ENCODE measurements at places on chromosomes 2 and 18.

- no peak for DNase-seq
Observed at GRCh38 chr2:118823633-118824032, 23.8 kb downstream of the EN1 start.

DNA sequence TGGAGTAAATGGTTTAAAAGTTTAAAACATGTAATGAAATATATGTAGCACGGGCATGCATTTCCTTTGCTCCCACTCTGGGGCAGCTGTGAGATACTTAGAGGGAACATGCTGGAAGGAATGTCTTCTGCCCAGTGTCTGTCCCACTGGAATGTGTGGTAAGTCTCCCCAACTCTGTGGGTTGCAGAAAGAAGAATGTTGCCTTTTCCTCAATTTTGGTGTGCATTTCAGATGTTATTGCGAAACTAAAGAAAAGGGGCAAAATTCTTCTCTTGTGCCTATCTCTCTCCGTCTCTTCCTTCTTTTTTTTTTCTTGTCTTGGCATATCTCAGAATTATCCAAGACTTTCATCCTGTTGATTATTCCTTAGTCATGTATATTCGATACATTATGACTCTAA, 201.1 kb downstream of the SH3RF3 start:
- DNase-seq = peak; percentile 59

DNA sequence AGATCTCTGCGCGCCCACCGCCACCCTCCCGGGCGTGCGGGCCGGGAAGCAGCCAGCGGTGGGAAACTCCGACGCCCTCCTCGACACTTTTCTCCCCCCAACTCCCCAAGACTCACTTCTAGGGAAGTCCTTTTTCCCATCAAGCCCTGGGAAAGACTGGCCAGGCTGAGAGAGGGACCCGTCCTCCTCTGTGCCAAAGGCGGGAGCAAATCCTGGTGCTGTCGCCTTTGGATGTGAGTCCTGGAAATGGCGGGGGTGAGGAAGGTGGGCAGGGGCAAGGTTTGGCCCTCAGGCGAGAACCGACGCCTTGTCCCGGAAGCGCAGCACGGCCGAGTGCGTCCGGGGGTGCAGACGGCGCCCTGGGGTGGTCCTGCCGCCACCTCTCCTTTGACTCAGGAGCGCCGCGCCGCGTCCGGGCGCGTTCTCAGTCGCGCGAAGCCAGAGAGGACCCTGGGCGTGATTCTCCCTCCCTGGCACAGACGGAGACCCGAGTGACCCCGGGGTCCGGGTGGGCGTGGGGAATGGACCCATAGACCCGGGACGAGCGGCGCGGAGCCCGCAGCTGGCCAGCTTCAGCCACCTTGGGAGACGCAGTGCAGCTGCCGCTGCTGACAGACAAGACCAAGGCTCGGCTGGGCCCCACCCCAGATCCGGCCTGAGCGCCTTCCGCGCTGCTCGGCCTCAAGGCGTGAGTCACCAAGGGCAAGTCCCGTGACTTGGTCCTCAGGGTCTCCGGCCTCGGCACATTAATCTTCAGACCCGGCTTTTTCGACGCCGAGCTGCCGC, 3.5 kb upstream of the LBX2 start:
- peak; percentile 34 for DNase-seq

- DNase-seq = peak; percentile 10
Observed at GRCh38 chr18:67318651-67319050, 197.9 kb downstream of the DSEL start.

DNA sequence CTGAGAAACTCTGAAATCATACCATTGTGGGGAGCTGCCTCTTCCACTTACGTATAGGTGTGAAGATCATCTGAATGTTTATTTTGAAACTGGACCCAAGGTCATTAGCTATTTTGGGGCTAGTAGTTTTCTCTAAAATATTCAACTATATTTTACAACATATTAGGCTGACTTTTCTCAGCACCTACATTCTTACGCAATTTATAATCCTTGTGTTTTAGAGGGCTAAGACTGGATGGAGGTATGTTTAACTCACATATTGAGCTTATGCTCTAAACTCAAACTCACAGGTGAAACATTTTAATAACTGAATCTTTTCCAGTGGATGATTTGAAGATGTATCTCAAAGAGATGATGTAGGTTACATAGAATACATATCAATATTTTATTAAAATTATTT, 49.2 kb downstream of the EFEMP1 start:
- DNase-seq = no peak

GRCh38 chr2:20650393-20650876, 463 bp downstream of the HS1BP3 start:
- DNase-seq = no peak

DNA sequence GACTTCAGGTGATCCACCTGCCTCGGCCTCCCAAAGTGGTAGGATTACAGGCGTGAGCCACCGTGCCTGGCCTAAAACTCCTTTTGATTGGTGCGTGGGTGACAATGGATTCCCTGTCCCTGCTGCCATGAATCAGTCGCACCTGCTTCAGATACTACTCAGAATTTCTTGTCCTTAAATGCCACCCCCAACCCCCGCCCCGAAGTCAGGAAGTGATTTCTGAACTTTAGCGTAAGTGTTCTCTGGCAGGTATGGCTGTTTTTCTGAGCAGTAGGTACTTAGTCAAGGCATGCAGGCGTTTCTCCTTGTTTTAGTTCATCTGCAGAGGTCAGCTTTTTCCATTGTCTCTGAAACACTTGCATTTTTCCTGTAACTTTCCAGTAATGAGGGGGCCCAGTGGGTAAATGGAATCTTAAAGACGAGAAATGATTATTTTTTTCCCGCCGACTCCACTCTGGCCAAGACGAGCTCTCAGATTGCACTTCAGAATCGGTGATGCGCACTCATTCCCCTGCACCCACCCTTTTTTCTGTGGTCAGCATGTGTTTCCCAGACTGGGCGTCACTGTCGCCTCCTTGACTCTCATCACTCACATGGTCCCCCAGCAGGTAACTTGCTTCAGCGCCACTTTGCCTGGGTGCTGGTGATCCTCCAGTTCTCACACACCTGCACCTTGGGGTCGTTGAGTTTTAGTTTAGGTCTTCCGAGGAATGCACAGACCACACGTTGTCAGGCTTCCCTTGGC, 179.7 kb downstream of the GBX2 start:
- no peak for DNase-seq

- DNase-seq = no peak
Observed at GRCh38 chr2:234611209-234611608, 114.3 kb upstream of the ARL4C start.

- no peak for DNase-seq
Observed at GRCh38 chr2:74887960-74888700, 54.2 kb downstream of the HK2 start.

DNA sequence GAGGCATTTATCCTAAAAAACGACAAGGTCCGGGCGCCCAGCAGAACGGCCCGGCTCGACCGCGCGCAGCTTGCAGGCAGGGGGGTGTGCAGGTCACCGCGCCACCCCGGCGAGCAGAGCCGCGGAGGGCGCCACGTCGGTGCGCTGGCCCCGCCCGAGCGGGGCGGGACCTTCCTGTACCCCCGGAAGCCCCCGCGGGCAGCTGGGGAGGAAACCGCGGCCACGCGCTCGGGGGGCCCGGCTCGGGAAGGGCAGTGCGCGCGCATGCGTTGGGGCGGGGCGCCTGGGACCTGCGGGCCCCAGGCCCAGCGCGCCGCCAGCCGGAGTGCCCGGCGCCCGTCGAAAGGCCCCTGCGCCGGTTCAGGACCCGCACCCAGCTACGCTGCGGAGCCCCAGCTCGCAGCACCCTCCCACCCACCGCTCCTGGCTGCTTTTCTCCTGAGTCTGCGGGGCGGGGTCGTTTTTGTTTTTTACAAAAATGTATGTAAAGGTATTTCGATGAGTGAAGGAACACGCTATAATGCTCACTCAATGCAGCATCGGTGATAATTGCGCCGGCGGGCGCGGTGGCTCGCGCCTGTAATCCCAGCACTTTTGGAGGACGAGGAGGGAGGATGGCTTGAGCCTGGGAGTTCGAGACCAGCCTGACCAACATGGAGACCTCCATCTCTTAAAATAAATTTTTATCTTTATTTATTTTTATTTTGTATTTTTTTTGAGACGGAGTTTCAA, 47.7 kb upstream of the POMC start:
- no peak for DNase-seq

DNA sequence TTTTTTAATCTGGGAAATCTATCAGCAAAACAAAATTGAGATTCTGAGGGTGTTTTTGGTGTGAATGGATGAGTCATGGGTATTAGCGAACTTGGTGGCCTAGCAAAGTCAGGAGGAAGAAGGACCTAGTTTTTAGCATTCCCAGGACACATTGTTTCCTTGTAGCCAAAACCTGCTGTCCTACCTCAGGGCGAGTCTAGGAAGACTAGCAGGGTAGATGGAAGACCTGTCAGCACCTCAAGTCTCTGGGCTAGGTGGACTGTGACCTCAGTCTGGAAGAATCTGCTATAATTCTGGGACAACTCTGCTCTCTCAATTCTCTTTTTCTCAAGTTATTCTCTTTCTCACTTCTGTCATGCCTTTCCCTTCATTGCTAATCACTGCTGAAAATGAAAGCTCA, 1399.3 kb upstream of the LRRTM1 start:
- no peak for DNase-seq

GRCh38 chr2:63673865-63674533, 85.2 kb downstream of the MDH1 start:
- no peak for DNase-seq

- DNase-seq = no peak
Observed at GRCh38 chr18:11224153-11224552, 74.8 kb upstream of the PIEZO2 start.

- DNase-seq = no peak
Observed at GRCh38 chr18:58861353-58861752, 3.3 kb upstream of the ZNF532 start.

GRCh38 chr2:170313347-170313991, 135.5 kb downstream of the MYO3B start:
- DNase-seq = no peak

GRCh38 chr18:58268849-58269248, 224.8 kb downstream of the NEDD4L start:
- no peak for DNase-seq

DNA sequence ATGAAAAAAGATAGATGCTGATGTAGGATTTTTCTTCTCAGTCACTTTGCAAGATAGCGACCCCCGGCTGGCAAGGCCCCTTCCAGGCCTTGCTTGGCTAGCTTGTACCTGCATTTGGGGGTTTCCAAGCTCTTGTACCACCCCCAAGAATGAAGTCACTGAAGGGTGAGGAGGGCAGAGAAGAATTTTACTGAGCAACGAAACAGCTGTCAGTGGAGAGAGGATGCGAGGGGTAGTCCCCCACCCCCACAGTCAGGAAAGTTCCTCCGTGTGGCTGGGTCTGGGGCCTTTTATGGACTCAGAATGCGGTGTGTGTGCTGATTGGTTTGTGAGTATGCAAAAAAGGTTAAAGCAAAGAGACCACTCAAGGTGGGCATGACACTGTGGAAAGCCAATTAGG, 382.0 kb downstream of the GPD2 start:
- no peak for DNase-seq

DNA sequence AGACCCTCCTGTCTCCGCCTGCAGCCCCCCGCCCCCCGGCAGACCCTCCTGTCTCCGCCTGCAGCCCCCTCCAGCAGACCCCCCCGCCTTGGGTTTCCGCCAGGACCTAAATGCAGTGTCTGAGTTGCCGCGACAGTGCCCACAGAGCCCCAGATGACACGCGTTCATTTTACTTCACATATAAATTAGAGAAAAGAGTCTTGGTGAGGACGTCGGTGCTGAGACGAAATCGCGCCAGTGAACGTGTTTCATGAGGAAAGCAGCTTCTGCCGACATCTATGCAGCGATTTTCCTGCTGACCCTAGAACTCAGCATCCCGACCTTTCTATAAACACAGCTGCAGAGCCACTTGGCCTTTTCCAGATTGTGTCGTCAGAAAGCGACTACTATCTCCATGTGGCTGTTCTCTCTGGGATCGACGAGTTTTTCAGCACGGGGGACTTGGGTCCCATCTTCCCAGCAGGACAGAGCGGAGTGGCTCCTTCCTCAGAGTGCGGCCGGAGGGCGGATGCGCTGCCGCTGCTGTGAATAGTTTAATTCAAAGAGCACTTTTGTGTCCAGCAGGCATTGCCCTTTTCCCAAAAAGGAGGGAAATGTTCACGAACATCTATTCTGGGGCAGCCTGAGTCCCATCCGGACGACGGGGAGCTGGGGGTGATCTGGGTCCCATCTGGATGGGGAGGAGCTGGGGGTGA, 136.7 kb downstream of the NFATC1 start:
- no peak for DNase-seq

DNA sequence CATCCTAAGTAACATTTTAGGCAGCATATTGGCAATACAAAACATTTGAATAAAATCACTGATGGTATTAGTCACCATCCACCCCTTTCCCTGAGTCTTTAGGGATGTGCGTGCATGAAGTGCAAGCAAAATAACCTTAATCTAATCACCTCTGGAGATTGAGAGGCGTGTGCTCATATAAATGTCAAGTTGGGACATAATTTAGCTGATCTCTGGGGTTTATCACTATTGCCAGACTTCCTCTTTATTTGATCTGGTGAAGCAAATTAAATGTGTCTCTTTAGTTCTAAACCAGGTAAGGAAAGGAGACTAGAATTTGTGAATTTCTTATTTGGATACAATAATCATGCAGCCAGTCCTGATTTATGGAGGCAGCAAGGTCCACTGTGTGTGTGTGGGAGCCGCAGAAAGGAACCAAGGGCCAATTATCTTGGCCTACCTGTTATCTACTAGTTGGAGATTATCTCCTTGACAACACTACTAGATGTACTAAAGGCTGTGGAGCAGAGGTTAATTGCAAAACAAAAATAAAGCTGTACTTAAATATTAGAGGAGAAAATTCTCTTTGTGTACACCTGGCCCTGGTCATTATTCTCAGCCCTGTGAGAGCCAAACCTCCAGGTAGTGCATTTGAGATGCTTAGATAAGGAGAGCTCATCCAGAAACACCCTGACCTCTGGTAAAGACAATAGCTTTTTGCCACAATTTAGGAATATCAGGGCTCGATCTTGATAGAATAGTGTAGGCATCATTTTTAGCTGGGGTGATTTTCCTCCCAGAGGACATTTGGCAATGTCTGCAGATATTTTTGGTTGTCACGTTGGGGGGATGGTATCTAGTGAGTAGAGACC, 78.2 kb downstream of the HRH4 start:
- DNase-seq = no peak

DNA sequence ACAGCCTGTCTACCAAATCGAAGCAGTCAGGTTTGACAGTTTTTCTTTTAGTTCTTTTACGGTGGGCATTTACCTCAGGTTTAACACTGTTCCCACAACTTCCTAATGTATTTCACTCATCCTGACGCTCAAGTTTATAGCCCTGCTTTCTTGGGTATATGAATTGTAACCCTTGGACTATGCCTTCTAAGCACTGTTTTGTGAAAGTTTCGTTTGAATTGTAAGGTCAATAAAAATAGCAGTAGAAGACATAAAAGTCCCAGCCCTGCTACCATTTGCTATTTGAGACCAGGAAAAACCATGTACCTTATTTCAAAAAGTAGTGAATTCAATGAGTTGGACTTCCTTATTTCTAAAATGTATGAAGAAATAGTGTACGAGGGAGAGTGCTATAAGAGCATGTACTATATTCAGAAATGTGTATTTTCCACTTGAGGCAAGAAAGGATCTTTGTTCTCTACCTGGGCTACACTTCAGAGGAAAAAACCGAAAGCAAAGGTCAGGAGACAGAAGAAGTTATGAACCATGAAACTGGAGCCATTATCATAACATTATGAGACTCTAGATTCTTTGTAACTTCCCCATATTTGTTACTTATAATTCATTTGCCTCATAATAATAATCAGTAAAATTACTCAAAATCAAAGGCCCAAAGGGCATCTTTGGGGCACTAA, 1.9 kb upstream of the ZC3H15 start:
- no peak for DNase-seq

- DNase-seq = peak; percentile 48
Observed at GRCh38 chr2:233832869-233833311, 21.4 kb downstream of the HJURP start.

GRCh38 chr2:45192991-45193390, 183.7 kb upstream of the SIX2 start:
- no peak for DNase-seq

GRCh38 chr2:41329040-41329439, 718.8 kb upstream of the PKDCC start:
- no peak for DNase-seq
